ENCODE measurements at places on chromosomes 7 and 10.
A peak's percentile ranks its signal among the peaks of the same experiment; 100 is the strongest.

GRCh38 chr7:88306590-88307048 lies at the start of gene STEAP4:
STEAP4 (minus strand) TSS chr7:88306894; CDS start chr7:88284269, 22,625 bp downstream.
- peak; percentile 46 for DNase-seq

- DNase-seq, result peak; percentile 94
Observed at GRCh38 chr10:69348816-69349541, 67.7 kb downstream of the TACR2 start.

- no peak for DNase-seq
Observed at GRCh38 chr10:105409370-105409769, 768.3 kb downstream of the SORCS3 start.

- peak; percentile 46 for DNase-seq
Observed at GRCh38 chr7:139118234-139118804, 8.8 kb upstream of the ZC3HAV1 start.

- DNase-seq, result no peak
Observed at GRCh38 chr7:77401002-77401401, 15.1 kb downstream of the GSAP start.

DNA sequence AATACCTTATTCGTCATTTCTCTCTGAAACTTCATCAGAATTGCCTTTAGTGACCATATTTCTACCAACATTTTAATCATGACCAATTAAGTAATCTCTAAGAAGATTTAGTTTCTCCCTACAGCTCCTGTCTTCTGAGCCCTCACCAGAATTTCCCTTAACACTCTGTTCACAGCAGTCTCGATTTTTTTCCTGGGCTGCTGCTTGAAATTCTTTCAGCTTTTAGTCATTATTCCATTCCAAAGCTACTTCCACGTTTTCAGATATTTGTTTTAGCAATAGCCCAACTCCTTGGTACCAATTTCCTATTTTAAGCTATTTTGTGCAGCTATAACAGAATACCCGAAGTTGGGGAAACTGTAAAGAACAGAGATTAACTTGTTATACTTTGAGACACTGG lies 192.4 kb upstream of the DKK1 start:
- no peak for DNase-seq

GRCh38 chr7:95264363-95264891 lies 59.9 kb downstream of the PON1 start:
- DNase-seq, result no peak

DNA sequence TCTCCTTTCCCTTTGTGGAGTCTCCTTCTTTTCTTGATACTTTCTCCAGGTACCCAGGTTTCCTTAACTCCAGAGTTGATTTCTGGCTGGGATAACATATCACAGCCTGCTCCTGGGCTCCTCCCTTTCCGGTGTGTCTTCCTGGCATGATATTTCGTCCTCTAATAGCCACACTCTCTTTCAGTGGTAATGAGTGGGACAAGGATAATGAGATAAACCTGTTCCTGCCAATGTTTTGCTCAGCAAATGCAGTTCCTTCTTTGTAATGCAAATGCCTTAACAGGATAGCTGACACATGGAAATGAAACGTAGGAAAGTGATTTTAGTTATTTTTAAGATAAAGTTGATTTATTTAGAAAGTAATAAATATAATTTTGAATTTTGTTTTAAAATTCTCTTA lies 168.6 kb downstream of the NRP1 start:
- DNase-seq, result no peak

Measured in AG08395 (cell line).